Pancreas (tissue), 10 donors: ENCODE measurements at places on chromosomes 12 and 14. TPM values are rescaled to one million over a fixed set of nuclear protein-coding genes. Genes with fewer than 3 reads are reported as not detected.

DNA sequence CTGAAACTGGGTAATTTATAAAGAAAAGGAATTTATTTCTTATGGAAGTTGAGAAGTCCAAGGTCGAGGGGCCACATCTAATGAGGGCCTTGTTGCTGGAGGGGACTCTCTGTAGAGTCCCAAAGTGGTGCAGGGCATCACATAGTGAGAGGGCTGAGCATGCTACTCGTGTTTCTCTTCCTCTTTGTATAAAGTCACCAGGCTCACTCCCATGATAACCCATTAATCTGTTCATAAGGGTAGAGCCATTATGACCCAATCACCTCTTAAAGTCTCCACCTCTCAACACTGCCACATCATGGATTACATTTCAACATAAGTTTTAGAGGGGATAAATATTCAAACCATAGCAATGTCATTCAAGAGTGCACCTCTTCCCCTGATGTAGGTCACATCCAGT, 79.1 kb upstream of the ATP2B1 start:
- DNase-seq = no peak

- no peak for DNase-seq
Observed at GRCh38 chr14:72217135-72217534, 284.9 kb downstream of the RGS6 start.

- DNase-seq = no peak
Observed at GRCh38 chr12:89862511-89863445, 154.1 kb upstream of the ATP2B1 start.

- DNase-seq = no peak
Observed at GRCh38 chr12:65546528-65546927, 268.0 kb downstream of the MSRB3 start.

Gene NFYB
- total RNA-seq = 12.8 TPM

Gene GXYLT1
- total RNA-seq = 5.3 TPM

Gene AMDHD1
- 1.1 TPM for total RNA-seq
